SHP77 treated with DMSO at 0.1 percent for 48 hours (cell line): ENCODE measurements at places on chromosomes 7 and 10.

GRCh38 chr10:21825345-21825744 lies 178.2 kb downstream of the DNAJC1 start:
- DNase-seq: no peak

GRCh38 chr10:47441938-47442337 lies 42.0 kb downstream of the ANXA8 start:
- no peak for DNase-seq

DNA sequence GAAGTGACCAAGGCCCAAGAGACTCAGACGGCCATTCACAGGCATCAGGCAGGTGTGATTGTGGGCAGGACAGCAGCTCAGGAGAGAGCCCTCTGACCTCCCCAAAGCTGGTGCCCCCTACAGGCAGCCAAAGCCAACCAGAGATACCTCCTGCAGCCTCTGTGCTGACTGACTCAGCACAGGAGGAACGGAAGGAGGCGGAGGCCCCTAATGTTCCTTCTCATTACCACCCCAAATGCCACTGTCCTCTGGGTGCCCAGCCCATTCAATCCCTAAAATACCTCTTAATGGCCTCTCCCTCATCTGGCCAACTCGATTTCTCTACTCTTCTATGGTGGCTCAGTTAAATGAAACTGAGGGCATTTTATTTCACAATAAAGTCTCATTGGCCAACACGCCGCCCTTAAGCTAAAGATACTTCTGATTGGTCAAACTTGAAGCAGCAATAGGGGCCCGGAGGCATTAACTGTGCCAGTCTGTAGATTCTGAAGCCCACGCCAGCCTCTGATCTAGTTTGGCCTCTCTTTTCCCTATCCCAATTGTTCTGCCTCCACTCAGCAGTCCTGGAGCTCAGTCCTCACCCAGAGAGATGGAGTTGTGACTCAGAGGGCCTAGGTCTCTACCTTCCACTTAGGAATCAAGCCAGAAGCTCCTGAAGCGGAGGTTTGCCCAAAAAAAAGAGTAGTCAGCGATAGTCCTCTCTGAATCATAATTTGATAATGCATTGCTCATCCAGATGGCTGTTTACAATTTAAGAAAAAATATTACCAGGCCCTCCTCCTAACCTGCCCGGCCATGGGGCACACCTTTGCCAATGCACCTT lies 1.2 kb downstream of the CYREN start:
- DNase-seq: no peak

GRCh38 chr10:78942091-78942501 lies 126.7 kb upstream of the ZMIZ1 start:
- DNase-seq: no peak

- DNase-seq: no peak
Observed at GRCh38 chr7:18971839-18972238, 145.6 kb downstream of the TWIST1 start.

DNA sequence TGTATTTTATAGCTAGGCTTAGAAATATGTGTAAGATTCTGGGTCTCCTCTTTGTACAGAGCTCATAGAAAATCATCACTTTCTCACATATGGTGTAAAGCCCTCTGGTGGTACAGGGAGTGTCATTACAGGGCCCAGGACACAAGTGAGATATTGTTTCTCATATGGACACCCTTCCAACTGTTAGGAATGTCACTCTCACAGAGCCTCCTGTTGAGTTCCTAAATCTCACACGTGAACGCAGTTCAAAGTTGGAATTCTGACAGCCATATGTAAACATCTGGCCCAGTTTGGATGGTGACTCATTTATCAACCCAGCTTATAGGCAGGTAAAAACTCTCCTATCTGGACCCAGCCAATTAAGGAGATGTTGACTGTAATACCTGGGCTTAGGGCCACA lies 35.4 kb upstream of the ZNF107 start:
- no peak for DNase-seq

- DNase-seq: no peak
Observed at GRCh38 chr10:90319188-90319914, 538.5 kb downstream of the HTR7 start.

- DNase-seq: no peak
Observed at GRCh38 chr7:55018361-55019190, at the start of gene EGFR. Gene EGFR (plus strand): TSS chr7:55019017. CDS start chr7:55019278, 261 bp downstream.

GRCh38 chr7:68216051-68216450 lies 1219.4 kb downstream of the TYW1 start:
- no peak for DNase-seq

- DNase-seq: no peak
Observed at GRCh38 chr7:11613292-11613930, 218.6 kb downstream of the THSD7A start.

- no peak for DNase-seq
Observed at GRCh38 chr7:140672382-140673062, at the start of gene ADCK2. Gene ADCK2 (plus strand): TSS chr7:140672945. CDS start chr7:140673331, 386 bp downstream.

DNA sequence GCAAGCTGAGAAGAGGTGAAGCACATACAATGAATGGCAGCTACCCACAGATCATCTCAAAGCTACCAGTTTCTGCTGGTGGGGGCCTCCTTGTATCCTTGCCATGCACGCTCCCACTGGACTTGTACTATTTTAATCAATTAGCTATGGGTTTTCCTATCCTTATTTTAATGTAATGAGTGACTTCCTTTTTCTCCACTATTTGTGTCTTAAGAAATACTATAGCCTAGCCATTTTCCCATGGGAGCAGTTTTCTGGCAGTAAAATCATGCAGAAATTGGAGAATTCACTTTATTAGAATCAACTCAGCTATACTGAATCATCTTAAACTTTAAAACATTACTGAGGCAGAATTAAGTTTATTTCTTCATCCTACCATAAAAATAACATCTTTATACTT lies 73.5 kb downstream of the CTNNA3 start:
- DNase-seq: no peak

- no peak for DNase-seq
Observed at GRCh38 chr7:3140834-3141233, 97.2 kb upstream of the CARD11 start.

DNA sequence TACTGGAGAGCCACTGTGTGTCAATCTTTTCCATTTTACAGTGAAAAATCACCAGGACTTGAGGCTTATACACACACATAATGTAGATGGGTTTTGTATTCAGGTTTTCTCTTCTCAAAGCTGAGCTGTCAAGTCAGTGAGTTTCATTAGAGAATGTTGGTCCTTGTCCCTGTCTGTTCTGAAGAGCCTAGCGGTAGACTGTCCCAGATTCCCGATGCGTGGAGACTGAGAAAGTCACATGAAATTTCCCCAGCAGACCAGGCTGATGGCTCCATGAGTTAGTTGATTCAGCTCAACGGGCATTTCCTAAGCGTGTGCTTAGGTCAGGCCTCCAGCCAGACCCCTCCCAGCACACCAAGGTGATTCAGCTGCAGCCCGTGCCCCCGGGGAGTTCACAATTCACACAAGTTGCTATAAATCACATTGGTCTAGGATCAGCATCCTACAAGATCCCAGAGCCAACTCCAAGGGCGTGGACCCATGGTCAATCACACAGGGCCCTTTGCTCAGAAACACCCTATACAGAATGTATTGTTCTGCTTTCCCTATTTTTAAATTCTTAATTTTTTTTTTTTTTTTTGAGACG lies 17.2 kb downstream of the CHST15 start:
- no peak for DNase-seq

GRCh38 chr7:87882151-87882937 lies 6.1 kb downstream of the DBF4 start:
- DNase-seq: no peak

DNA sequence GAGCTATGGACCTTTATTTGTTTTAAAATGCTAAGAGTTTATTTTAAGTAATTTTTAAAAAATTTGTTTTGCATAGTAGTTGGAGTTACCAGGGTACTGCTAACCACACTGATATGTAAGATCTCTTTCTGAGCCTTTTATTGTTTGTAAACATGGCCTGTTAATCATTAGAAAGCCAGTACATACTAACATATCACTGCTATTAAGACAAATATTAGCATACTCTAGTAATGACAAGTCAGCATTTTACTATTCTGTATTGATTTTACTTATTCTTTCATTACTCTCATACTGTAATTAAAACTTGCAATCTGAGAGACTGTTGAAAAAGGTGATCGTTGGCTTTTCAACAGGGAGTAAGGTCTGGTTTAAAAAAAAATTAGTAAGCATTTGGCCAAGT lies 66.7 kb downstream of the PTEN start:
- DNase-seq: no peak

DNA sequence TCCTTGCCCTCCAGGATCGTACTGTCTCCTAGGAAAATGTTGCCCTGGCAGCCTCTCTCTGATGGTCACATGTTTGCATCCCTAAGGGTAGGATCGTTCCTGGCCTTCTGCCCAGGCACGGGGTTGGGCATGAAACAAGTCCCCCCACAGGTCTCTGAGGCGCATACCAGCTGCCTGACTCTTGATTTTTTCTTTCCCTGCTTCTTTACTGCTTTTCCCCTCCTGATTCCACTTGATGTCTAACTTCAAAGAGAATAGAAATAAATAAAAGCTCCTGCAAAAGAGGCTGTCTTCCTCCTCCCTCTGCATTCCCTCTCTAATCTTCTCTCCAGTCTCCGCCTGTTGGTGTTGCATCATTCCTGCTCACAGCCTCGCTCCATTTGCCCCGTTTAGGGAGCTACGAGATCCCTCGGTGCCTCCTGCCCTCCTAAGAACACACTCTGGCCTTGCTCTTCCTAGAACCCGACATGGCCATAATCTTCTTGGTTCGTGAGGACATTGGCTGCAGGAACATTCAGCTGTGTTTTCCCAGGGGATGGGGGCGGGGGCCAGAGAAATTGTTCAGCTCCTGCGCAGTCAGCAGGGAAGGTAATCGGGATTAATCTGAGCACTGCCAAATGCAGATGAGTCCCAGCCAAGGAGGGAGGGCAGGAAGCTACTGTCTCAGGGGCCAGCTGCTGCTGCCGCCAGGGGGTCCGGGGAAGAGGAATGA lies 26.0 kb downstream of the LEP start:
- DNase-seq: peak; percentile 27

DNA sequence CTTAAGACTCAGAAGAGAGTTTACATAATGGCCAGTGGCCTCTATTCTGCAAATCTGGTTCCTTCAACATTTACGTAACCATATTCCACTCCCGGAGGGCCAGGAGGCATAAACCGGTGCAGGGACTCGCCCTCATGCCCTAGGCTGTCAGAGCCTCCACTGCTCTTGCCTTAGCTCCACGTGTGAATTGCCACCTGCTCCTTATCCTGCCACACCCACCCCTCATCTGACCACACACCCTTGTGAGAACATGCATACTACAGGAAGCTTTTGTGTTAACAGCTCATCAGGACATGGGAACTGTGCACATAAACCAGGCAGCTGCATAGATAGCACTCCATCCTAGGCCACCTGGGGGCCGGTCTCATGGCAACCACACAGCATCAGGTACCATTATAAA lies 146.7 kb upstream of the PFKP start:
- no peak for DNase-seq

DNA sequence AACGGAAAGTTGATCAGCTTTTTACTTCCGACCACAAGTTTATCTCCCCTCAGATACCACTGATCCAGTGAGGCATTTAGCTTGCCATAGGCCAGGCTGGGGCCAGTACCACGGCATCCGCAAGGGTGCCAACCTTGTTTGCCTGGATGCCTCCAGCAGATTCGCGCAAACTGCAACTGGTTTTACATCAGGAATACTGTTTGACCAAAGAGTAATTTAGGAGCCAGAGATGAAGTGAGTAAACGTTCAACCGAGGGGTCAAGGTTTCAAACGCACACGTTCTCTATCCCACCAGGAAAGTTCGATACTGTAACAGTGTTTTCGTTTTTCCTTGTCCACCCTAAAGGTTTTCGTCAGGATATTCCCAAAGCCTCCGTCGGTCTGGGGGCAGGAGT lies 266 bp upstream of the MDFIC start:
- no peak for DNase-seq

DNA sequence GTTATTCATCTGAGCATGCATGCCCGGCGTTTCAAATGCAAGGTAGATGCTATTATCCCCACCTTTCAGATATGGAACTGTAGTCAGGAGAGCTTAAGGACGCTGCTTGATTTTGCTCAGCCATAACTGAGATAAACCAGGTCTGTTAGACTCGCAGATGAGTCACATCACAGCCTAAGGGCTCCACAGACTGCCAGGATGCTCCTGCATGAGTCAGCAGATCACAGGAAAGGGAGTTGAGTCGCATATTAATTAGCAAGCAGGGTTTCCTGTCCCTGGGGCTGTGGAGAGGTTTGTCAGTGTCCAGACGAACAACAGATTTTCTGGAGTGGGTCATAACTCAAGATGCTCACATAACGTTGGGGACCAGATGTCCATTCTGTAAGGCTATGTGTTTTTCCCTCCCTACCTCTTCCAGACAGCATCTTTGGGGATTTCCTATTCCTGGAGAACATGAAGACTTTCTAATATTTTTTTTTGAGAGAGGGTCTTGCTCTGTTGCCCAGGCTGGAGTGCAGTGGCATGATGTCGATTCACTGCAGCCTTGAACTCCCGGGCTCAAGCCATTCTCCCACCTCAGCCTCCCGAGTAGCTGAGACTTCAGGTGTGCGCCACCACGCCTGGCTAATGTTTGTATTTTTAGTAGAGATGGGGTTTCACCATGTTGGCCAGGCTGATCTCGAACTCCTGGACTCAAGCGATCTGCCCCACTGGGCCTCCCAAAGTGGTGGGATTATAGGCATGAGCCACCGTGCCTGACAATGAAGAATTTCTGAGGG lies 36.7 kb downstream of the PFKFB3 start:
- no peak for DNase-seq

GRCh38 chr10:112658900-112659638 lies 212.1 kb downstream of the VTI1A start:
- no peak for DNase-seq

DNA sequence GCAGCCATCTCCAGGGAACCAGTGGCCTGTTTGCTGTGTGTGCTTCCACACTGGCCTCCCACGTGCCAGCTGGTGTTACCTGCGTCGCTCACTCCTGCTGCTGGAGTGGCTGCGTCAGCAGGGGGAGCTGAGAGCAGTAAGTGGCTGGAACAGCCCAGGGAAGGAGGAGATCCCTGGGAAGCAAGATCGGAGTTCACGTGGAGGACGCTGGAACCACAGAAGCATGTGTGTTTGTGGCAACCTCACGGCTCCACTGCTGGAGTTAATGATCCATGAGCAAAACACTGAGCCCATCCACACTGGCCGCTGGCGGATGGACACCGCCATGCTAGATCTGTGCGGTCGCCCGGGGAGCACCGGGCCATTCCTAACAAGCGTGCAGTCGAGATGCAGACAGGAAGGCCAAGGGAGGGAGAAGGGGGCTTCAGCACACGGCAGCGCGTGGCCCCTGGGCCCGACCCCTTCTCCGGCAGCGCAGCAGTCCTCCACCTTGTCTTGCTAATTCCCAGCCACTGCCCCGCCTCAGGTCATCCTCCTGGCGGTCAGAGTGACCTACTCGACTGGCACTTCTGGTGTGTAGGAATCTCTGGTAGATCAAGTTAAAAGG lies 68.5 kb upstream of the EEPD1 start:
- peak; percentile 3 for DNase-seq
